NCI-H510A treated with DMSO at 0.1 percent for 48 hours (cell line): ENCODE measurements at places on chromosomes 6 and 20.

- no peak for DNase-seq
Measured at GRCh38 chr6:48560408-48560807, 449.4 kb upstream of the PTCHD4 start.

DNA sequence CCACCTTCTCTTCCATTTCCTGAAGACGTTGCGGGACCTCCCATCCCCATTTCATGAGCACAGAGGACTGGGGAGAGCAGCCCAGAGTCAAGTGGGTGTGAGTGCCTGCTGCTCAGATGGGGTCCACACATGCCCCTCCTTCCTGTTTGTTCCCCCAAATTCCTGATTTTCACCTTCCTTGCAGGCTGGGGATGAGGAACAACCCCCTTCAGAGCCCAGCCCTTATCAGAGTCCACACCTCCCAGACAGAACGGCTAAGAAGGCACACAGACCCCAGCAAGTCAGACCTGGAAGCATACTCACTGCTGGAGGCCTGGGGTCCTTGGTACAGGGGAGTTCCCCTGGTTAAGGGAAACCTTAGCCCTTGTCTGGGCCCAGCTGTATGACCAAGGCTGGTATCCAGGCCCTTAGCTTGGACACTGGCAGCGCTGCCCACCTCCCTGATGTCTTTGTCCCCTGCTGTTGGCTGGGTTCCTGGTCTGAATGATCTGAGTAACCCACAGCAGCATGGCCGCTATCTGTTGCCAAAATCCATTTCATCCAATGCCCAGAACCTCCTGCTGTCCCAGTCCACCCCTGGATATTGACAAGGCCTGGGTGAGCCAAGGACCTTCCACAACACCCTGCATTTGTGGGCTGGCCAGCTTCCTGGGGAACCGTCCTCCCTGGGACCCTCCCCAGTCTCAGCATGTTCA is 230.9 kb downstream of the SYNDIG1 start:
- no peak for DNase-seq

- DNase-seq, result no peak
Measured at GRCh38 chr20:10260316-10260715, 41.7 kb downstream of the SNAP25 start.

- no peak for DNase-seq
Measured at GRCh38 chr6:72950114-72950860, 275.0 kb downstream of the KHDC1L start.

DNA sequence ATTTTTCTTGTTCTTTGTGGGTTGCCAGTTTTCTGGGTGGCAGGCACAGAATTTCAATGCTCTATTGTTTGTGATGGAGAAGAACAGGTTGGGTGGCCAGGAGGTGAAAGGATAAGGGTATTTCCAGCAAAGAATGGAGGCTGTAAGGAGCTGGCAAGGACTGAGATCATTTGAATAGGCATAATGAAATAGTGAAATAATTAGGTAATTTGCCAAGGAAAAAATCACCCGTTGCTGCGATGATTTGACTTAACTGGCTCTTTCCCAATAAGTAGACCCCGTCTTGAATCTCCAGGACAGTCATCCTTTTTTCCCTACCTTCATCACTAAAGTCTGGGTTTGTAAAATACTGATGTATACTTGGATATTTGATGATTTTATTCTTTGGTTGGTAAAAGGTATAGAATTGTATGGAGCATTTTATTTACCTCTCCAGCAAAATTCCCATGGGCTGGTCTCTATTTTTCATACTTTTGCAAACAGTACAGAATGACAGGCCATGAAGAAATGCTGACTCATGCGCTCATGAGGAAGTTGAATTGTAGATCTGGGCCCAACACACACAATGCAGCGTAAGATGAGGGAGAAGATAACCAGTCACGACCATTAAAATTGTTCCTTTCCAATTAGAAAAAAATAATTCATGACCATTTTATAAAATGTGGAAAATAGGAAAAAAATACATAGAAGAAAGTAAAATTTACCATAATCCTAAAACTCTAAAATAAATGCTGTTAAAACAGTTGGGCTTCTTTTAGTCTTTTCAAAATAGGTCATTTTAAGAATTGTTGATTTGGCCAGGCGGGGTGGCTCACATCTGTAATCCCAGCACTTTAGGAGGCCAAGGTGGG is 2.4 kb upstream of the GCNT2 start:
- no peak for DNase-seq
